ENCODE measurements at places on chromosomes 2 and 18.

- DNase-seq: no peak
Observed at GRCh38 chr18:11163665-11164064, 14.3 kb upstream of the PIEZO2 start.

- no peak for DNase-seq
Observed at GRCh38 chr18:25998461-25998860, 92.0 kb downstream of the SS18 start.

DNA sequence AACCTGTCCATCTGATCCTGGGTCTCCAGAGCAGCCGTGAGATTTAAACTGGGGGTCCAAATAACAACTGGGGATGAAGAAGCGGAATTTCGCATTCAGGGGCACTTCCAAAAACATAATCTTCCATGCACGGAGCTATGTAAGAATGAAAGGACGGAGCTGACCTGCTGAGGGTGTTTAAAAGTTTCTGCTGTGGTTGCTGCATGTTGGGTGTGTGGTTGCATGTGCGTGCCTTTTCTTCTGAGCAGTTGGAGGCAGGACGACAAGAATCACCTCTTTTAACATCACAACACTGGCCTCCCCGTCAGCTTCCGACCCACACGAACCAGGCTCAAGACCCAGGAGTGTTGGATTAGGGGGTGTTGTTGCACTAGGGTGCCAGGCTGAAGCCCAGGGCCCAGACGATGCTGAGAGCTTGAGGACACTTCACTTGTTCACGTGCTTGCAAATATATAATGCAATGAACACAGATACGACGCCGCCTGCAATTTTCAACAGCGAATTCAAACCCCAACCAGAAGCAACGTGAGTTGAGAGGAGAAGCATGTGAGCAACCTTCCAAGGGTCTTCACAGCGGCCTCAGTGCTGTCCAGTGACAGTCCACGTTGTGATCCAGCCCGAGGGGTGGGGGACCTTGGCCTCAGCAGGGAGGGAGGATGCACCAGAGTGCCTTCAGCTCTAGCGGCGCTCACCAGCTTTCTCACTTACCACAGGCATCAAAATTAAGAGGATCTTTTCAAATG lies 76.0 kb upstream of the SALL3 start:
- DNase-seq: no peak

GRCh38 chr18:36829362-36830157 lies 633 bp downstream of the KIAA1328 start:
- DNase-seq: no peak

DNA sequence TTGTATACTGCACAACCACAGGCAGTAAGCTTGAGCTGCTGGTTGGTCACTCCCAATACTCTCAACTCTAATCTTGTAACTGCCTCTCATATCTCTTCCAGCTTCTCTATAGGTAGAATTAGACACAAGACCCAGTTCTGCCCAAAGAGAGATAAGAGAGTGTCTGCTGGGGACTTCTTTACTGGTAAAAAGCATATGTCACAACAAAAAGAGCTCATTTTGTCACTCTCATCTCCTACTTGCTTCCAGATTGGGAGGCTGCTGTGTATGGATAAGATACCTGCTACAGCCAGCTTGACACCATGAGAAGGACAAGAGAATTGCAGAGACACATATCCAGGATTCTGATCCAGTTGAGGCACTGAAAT lies 165.2 kb downstream of the PTH2R start:
- no peak for DNase-seq

DNA sequence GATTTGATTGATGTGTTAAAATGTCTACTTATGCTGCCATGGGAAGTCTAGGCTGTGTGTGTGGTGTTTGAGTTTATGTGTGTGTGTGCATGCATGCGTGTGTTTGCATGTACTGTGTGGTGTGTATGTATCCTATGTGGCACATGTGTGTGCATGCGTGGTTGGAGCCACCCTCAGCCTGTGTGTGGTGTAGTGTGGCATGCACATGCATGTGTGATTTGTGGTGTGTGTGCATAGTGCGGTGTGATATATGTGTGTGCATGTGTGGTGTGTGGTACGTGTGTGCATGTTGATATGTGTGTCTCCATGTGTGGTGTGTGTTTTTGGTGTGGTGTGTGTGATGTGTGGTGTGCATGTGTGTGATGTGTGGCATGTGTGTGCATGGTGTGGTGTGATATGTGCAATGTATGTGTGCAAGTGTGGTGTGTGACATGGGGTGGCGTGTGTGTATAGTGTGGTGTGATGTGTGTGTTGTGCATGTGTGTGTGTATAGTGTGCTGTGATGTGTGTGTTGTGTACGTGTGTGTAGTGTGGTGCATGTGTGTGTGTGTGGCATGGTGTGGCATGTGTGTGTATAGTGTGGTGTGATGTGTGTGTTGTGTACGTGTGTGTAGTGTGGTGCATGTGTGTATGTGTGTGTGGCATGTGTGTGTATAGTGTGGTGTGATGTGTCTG lies 66.6 kb upstream of the HDAC4 start:
- DNase-seq: no peak

GRCh38 chr2:229888031-229888430 lies 33.8 kb downstream of the TRIP12 start:
- no peak for DNase-seq

- DNase-seq: no peak
Observed at GRCh38 chr2:235194351-235194750, 242.5 kb downstream of the SH3BP4 start.

DNA sequence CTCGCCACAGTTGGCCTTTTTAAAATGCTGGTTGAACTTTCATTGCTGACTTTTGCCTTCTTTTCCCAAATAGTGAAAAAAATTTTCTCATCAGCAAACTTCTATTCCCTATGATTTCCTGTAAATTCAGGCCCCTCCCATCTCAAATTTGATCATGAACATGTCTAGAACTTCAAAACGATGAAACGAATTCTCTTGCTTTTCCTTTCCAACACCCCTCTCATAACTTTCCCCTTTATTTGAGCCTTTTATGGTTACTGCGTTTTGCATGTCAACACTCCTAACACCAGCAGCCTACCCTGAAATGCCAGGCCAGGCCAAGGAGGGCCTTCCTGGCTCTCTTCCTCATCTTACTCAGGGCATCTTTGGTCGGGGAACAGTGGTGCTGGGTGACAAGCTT lies 1.7 kb upstream of the HOXD13 start:
- DNase-seq: no peak
